ENCODE measurements at places on chromosomes 11 and 22.

GRCh38 chr11:124195189-124195734, 12.1 kb downstream of the OR10D3 start:
- DNase-seq: no peak

DNA sequence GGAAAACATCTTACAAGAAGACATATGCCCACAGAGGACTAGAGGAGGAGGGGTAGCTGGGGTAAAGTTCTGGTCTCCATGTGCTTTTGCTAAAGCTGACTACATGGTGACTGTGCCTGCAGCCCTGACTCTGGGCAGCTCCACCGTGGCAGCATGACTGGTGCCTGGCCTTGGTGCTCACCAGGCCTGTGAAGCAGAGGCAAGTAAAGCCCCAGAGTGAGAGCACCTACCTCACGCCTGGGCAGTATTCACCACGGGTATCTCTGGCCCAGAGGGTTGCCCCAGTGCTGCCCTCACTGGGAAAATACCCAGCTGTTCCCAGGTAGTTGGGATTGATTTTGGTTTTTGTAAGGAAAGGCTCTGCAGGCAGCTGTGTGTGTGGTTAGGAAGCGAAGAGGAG, 78.3 kb downstream of the CTTN start:
- DNase-seq: peak; percentile 53

DNA sequence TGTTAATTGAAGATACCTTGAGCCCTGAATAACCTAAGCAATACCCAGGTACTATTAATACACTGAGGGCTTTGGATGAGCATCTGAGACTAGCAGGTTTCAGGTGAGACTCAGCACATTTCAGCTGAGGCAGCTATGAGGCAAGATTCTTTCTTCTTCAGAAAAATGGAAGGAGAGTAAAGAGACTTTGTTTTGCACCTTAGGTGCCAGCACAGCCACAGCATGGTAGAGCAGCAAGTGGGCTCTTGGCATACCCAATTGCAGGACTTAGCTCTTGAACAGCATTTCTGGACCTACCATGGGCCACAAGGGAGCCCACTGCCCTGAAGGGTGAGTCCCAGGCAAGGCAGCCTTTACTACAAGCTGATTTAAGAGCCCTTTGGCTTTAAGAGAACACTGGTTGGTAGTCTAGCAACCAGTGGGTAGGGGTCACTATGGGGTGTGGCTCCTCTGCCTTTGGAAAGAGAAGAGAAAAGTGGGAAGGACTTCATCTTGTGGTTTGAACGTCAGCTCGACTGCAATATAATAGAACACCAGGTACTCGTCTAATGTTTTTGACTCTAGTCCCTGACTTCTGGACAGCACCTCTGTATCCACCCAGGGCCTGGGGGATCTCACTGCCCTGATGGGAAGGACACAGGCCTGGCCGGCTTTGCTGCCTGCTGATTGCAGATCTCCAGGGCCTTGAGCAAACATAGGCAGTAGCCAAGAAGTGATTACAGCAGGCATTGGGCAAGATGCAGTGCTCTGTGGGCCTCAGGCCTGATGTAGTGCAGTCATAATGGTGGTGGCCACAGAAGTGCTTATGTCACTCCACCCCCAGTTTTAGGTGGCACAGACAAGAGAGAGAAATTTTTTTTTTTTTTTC, 73.3 kb downstream of the GLYATL1 start:
- no peak for DNase-seq

DNA sequence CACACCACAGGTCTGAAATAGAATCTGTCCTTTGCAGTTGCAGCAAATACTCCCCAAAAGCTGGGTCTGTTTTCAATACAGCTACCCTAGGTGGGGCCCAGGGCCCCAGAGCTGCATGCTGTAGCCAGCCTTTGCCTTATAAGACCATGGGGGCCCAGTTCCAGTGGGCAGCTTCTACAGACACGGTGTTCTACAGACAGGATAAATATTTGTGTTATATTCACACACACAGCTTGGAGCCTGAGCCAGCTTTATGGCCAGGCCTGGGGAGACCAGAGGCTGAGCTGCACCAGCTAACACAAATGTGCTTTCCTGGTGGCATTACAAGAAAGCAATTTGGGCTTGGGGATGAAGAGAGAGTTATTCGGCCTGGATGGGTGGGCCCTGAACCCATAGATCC, 151.8 kb upstream of the NCAM1 start:
- DNase-seq: no peak

DNA sequence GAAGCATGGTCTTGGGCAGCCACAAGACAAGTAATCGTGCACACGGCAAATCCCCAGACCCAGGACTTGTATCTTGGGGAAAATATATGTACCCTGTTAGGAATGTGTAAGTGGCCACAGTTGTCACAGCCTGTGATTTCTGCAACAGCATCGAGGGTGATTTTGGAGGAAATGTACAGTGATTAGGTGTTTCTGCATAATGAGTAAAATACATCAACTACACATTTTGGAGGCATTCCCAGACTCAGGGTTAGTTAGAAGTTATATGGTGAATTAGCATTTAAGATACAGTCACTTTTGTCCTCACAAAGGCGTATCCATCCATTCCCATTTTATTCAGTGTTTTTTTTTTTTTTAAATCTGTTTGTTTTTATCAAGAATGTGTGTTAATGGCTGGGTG, 28.4 kb downstream of the SUSD2 start:
- no peak for DNase-seq

GRCh38 chr11:33652431-33652830, 48.2 kb downstream of the C11orf91 start:
- DNase-seq: no peak

- DNase-seq: no peak
Observed at GRCh38 chr11:121873766-121874165, 242.2 kb downstream of the BLID start.

GRCh38 chr11:63536669-63537292, at the start of gene PLAAT4:
TSS of gene PLAAT4 (plus strand) at chr11:63536808. CDS start at chr11:63536869, 61 bp downstream.
- no peak for DNase-seq

GRCh38 chr22:42639541-42640241, 710 bp downstream of the ATP5MGL start:
- DNase-seq: no peak

DNA sequence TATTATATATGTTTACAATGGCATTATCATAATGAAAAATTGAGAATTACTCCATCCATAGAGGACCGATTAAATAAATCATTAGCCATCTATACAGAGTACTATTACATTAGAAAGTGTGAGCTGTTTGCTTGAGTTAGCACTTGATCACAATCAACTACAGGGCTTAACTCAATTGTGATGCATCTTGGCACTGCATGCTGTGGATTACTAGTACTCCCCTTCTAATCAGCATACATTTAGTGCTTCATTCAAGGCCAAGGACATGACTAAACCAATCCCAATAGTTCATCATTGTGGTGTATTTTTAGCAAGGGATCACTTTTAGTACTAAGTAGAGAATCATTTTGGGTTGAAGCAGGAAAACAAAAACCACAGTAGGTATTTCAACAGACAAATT, 23.5 kb upstream of the ARHGAP42 start:
- no peak for DNase-seq

- DNase-seq: no peak
Observed at GRCh38 chr11:95568281-95568680, 221.3 kb downstream of the FAM76B start.

- DNase-seq: no peak
Observed at GRCh38 chr11:122101625-122102291, 14.3 kb downstream of the BLID start.

DNA sequence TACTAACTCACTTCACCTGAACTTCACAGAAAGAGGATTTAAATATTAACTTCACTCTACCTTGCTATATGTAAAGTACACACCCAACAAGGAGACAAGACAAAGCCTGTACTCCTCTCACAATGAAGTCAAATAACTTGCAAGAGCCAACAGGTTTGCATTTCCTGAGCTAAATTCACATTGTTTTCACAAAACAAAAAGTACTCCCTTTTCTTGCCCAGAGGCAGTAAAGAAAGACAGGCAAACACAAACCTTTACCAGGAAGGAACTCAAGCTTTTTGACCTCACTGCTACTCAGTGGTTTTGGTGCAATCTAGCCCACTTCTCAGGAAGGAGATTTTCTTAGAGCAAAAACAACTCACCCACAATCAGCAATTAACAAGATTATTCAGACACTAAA, 15.7 kb downstream of the USP28 start:
- no peak for DNase-seq

GRCh38 chr11:86292912-86293616, 9.0 kb upstream of the HIKESHI start:
- DNase-seq: no peak

Data from cardiac septum (tissue), 1 donor.